ENCODE measurements at places on chromosomes 6 and 20.

DNA sequence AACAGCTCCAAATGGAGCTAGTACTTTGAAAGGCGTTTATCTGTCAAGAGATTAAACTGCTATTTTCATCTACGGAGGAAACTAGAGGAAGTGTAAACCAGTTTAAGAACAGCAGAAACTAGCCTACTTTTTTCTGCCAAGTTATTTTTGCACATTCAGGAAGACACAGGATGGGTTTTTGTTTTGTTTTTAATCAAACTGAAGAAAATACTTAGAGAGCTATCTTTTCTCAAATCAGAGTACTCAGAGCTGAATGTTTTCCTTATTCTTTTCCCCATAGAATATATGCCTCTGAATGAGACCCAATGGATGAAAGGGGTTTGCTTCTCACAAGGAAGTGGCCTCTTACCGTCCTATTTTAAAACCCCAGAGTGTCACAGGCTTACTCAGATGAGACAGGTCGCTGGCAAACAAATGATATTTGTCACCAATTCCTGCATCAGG, 538.5 kb downstream of the CD83 start:
- DNase-seq: no peak

- DNase-seq: no peak
Observed at GRCh38 chr20:62638679-62639406, 3.5 kb upstream of the SLCO4A1 start.

DNA sequence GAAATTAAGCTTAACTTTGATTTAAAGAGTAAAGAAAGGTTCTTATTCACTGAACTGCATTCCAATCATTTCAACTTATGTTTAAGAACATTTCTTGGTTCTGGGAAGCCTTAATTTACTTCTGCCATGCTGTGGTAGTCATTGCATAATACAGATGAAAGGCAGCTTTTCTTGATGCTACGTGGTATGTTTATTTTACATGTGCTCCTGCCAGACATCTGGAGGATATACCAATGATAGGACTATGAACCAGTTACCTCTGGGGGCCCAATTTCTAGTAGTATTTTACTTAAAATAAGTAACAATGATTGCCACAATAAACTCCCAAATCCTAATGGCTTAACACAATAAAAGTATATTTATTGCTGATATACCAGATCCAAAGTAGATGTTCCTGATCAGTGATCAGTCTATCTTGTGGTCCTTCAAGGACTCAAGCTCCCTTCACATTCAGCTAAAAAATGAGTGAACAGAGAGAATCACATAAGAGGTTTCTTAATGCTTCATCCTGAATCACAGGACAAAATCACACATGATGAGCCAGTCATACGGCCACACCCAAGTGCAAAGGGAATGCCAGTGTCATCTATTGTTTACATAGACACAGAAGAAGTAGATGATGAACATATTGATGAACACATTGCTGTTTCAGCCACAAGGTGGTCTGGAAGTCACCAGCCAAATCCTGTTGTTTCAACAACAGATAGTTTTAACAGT, 56.5 kb upstream of the CCN2 start:
- no peak for DNase-seq

DNA sequence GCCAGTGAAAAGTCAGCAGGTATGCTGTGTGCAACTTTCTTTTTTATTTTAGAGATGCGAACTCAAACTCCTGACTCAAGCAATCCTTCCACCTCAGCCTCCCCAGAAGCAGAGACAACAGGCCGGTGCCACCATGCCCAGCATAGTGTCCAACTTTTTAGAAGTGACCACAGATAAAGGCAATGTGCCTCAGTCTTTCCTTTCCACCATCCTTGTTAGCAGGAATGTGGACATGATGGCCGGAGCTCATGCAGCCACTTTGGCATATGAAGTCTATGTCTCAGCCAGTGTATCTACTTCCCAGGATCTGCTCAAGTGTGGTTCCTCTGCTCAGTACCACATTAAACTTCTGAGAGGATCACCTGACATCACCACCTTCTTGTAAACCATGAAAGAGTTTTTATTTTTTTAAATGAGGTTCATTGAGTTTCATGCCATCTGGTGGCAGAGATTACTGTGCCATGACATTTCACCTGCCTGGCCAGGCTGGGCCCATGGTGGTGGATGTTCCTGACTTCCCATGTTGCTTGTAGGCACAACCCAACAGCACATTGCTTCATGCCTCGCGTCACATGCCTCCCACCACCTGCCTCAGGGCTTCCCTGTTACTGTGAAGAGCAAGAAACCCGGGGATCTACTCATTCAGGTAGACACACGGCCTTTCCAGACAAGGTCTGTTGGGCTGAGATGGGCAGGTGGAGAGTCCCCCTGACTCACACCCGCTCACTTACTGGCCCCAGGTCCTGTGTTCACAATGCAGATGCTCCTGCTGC, 216.5 kb downstream of the LY86 start:
- no peak for DNase-seq

GRCh38 chr20:32164984-32165735, 42.4 kb downstream of the PLAGL2 start:
- DNase-seq: no peak

GRCh38 chr20:19701429-19701828, 56.6 kb upstream of the RIN2 start:
- DNase-seq: no peak

- no peak for DNase-seq
Observed at GRCh38 chr20:17834804-17835203, 133.8 kb downstream of the SNX5 start.

- no peak for DNase-seq
Observed at GRCh38 chr20:51418137-51418529, 124.4 kb downstream of the NFATC2 start.

DNA sequence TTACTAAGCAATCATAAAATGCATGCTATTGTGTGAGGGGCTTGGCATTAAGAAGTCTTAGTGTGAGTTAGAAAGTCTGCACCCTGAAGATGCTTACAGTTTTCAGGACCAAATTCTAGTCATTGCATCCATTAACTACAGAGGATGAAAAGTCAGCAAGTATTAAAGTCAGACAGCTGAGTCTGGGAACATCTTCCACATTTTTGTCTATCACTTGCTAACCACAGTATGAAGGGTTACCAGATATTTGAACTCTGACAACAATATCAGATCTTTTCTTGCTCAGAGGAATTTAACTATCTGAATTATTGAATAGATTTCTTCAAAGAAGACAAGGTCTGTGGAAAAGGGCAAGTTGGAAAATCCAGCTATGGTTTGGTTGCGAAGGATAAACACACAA, 264.4 kb downstream of the BTBD9 start:
- no peak for DNase-seq

DNA sequence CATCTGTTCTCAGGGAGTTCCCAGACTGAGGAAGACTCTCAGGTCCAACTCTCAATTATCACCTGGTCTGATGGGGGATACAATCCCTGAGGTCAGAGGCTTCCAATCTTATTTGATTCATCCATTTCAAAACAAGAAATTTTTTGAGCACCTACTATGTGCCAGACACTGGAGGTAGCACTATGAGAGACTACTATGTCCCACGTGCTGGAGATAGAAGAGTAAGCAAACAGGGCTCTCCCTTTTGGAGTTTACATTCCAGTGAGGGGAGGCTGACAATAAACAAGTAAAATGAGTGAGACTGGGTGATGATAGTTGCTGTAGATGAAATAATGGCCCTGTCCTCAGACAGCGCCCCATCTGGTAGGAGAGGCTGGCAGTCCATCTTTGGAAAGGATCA, 16.5 kb downstream of the TMEM151B start:
- no peak for DNase-seq

- DNase-seq: no peak
Observed at GRCh38 chr20:55437798-55438415, 567.4 kb downstream of the CBLN4 start.

DNA sequence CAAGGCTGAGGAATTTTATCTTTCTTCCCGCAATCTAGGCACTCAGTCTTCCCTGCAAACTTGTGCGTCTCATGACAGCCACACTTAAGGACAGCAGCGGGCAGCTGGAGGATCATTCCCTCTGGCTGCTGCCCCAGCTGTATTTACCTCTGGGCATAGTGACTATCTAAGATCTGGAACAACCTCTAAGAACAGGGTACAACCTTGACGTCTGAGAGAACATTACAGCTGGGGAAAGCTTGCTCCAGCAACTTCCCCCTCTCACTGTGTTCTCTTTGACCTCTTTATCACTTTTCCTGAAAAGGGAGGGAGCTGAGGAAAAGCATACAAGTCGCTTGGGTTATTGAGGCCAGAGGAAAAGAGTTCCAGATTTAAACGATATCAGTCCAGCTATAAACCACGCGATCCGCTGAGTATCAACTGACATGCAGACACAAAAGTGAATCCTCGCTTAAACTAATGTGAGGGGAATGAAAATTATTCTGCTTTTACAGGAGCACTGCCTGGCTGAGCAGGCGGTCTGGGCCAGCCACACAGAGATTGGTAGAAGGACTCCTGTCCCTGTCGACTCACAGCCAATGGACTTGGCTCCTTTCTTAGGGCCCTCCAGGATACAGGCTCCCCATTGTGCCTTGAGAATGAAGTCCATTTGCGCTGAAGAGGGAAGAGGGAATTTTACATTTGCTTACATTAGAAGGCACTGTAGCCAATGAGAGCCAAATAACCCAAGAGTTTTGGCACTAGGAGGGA, 153.3 kb downstream of the QRSL1 start:
- DNase-seq: no peak

DNA sequence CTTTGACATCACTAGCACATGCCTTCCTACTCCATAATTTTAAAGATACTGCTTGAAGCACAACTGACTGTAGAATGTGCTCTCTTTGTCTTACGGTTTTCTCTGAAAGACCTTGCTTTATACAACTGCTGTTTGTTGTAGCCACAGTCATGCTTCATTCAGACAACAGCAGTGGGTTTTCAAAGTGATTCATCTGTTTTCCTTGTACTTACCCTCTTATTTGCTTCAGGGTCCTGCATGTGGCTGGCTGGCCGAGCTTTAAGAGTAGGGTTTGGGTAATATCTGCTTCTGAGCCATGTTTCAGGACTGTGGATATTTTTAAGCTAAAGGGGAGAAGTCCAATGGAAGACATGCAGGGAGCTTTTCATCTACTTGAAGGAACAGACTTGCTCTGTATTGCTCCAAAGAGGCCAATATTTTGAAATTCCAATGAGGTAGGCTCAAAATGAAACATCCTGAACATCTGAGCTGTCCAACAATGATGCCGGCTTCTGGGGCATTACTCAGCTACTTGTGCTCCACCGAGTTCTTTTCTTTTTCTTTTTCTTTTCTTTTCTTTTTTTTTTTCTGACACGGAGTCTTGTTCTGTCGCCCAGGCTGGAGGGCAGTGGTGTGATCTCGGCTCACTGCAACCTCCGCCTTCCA, 160.2 kb upstream of the SGK1 start:
- no peak for DNase-seq

DNA sequence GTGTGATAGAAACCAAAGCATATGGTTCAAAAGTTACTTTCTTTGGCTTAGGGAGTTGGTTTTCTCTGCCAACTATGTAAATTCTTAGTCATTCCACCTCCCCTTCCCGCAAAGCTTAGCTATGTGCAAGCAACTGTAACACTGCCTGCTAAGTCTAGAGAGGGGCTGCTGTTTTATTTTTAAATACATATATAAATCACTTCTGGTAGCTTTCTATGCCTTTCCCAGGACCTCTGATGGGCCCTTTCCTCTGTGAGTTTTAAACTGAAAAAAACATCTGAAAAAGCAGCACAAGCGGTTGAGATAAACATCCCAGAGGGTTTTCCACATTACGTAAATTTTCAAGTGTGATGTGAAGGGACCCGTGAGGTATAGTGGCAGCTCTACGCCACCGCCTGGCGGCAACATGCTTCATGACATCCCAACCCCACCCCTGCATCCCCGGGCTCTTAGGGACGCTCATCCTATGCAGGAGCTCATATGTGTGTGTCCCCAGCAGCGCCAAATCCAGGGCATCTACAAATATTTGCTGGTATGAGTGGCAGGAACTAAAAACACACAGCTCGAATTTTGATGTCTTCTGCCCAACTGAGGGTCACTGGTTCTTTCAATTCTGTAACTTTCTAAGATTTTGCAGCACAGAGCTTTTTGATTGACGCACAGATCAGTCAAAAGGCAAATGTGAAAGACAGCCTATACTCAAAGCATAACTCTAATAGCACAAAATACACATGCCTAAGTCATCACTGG, 12.7 kb downstream of the SAYSD1 start:
- no peak for DNase-seq

GRCh38 chr6:111707773-111708172, 102.1 kb upstream of the TRAF3IP2 start:
- DNase-seq: no peak
